ENCODE measurements at places on chromosomes 1 and 21. TPM values are rescaled to one million over a fixed set of nuclear protein-coding genes. Genes with fewer than 3 reads are reported as not detected.

Gene THEM4
- total RNA-seq, result 12.7 TPM

Gene LCA5L
- total RNA-seq, result 1.6 TPM

Gene SPRR2E
- not detected for total RNA-seq

Gene GPR161
- 4.2 TPM for total RNA-seq

Gene TACSTD2
- total RNA-seq, result 0.23 TPM

Gene INSRR
- total RNA-seq, result not detected
